ENCODE measurements at places on chromosomes 2 and 18. TPM values are rescaled to one million over a fixed set of nuclear protein-coding genes. Genes with fewer than 3 reads are reported as not detected.

NMUR1 gene
- total RNA-seq: 0.99 TPM

DNA sequence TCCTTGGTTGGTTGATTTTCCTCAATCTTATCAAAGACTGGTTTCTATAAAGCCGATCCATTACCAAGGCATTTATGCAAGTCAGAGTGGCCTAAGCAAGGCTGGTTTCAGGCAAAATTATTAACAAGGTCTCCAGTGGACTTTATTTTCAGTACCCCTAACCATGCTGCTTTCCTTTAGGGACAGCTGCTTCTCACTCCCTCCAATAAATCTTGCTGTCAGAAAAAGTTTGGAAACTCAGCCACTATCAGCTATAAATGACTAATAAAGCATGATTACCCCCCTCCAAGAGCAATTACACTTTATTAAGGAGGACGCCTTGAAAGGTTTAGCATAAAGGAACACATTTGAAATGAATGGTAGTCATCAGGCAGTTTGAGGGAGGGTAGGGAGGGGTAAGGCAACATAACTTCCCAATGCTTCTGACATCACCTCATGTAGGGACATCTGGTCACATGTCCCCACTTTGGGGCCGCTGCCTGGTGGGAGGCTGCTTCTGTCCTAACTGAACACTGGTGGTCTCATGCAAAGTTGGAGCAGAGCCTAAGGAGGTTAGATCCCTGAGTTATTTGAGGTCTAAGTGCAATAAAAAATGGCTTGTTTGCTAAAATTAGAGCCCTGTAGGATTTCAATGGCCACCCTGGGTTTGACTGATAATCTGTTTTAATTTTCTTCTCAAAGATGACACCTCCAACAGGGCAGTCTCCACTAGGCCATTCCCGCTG, 58.0 kb upstream of the TMEM178A start:
- no peaks in the 10 kb centered on the region for H3K4me1 ChIP-seq
- no peaks in the 10 kb centered on the region for H3K36me3 ChIP-seq
- no peak overlapping the region for H3K27ac ChIP-seq
- H3K4me3 ChIP-seq: no peak overlapping the region
- DNase-seq: no peak

TXNDC2 gene
- total RNA-seq: not detected

TEX261 gene
- 59.4 TPM for total RNA-seq

SLC30A3 gene
- total RNA-seq: not detected

DNA sequence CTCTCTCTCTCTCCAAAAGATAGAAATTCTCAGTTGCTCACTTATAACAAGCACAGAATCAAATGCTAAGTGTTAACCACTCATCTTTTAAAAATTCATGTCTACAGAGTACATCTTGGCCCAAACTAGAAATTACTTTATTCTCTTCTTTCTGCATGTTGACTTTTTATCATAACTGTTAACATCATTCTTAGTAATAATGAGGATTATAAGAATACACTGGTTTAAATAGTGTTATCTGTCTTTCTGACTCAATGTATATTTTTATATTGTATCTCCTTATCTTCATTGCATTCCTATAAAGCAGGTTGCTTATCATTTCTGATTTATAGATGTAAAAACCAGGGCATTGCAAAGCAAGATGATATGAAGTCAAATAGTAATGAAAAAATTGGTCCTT, 17.8 kb upstream of the KLF7 start:
- H3K36me3 ChIP-seq: no peaks in the 10 kb centered on the region
- H3K27me3 ChIP-seq: peaks cover 7% of the 10 kb centered on the region
- H3K4me3 ChIP-seq: no peak overlapping the region
- DNase-seq: no peak
- H3K27ac ChIP-seq: no peak overlapping the region

GRCh38 chr18:22913861-22914260, 19.3 kb upstream of the RBBP8 start:
- H3K4me3 ChIP-seq: no peak overlapping the region
- H3K27ac ChIP-seq: no peak overlapping the region
- H3K27me3 ChIP-seq: peaks cover 2% of the 10 kb centered on the region
- no peaks in the 10 kb centered on the region for H3K4me1 ChIP-seq
- no peak for DNase-seq

PRKAG3 gene
- not detected for total RNA-seq

- DNase-seq: no peak
- no peak overlapping the region for H3K27ac ChIP-seq
- H3K27me3 ChIP-seq: no peaks in the 10 kb centered on the region
- peaks cover 20% of the 10 kb centered on the region for H3K4me1 ChIP-seq
- peaks cover 66% of the 10 kb centered on the region for H3K36me3 ChIP-seq
These were observed 4.3 kb downstream of the DBI start for GRCh38 chr2:119371111-119371510.

- no peaks in the 10 kb centered on the region for H3K4me1 ChIP-seq
- DNase-seq: no peak
- no peak overlapping the region for H3K27ac ChIP-seq
- H3K27me3 ChIP-seq: peaks cover 10% of the 10 kb centered on the region
These were observed 111.5 kb downstream of the MTCL1 start for GRCh38 chr18:8816816-8817215.

GRCh38 chr2:42008241-42008921, 39.4 kb upstream of the PKDCC start:
- no peak overlapping the region for H3K27ac ChIP-seq
- peaks cover 3% of the 10 kb centered on the region for H3K4me1 ChIP-seq
- H3K4me3 ChIP-seq: no peak overlapping the region
- no peaks in the 10 kb centered on the region for H3K36me3 ChIP-seq

DNA sequence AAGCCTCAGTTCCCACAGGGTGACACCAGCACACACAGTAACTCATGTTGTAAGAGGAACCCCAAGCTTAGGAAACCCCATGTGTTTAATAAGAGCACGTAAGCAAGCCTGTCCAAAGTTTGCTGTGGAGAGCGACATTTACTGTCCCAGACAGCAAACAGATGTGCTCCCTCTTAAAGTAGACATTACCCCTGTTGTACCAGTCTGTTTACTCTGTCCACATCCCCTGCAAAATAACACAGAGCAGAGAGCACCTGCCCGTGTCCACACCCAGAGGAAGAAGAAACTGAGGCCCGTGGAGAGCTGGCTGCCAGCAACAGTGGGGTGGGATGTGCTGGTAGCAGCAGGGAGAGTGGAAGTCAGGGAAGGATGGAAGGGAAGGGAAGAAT, 243.5 kb downstream of the GBX2 start:
- H3K27ac ChIP-seq: no peak overlapping the region
- H3K36me3 ChIP-seq: no peaks in the 10 kb centered on the region
- DNase-seq: no peak
- H3K4me1 ChIP-seq: no peaks in the 10 kb centered on the region
- peaks cover 2% of the 10 kb centered on the region for H3K27me3 ChIP-seq

GRCh38 chr18:55248495-55248894, 289.2 kb upstream of the CCDC68 start:
- H3K36me3 ChIP-seq: no peaks in the 10 kb centered on the region
- no peak overlapping the region for H3K27ac ChIP-seq
- no peaks in the 10 kb centered on the region for H3K27me3 ChIP-seq
- no peaks in the 10 kb centered on the region for H3K4me1 ChIP-seq

- H3K27ac ChIP-seq: no peak overlapping the region
- H3K27me3 ChIP-seq: peaks cover 4% of the 10 kb centered on the region
- no peak for DNase-seq
- H3K4me1 ChIP-seq: peaks cover 26% of the 10 kb centered on the region
- H3K36me3 ChIP-seq: no peaks in the 10 kb centered on the region
These were observed 28.0 kb downstream of the GCG start for GRCh38 chr2:162123806-162124758.

DNA sequence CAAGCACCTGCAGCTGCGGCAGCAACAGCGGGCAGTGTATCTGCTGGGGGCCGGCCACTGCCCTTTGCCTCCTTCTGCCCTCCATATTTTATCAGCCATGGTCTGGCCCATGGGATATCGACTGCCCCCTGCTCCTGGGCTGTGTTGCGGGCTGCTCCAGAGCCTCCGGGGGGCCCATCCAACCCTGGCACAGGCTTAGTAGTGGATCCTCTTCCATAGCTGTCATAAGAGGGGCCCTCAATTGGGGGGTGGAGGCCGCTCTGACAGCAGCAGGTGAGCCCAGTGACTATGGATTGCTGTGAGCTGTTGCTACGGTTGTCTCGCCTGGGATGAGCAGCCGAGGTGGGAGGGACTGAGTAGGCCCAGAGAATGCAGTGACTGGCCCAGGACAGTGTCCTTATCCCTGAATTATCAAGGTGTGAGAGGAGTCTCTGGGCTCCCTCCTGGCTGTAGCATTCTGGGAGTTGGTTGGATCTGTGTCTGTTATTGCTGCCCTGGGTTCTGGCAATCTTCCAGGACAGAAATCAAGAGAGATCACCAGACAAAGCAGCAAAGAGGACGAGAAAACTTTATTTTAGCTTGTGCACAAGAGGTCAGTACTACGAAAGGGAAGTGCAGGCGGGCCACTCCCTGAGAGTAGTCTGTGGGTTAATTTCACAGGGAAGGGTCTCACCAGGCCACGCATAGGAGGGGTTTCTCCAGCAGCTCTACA, 145.1 kb downstream of the ASB1 start:
- H3K27me3 ChIP-seq: no peaks in the 10 kb centered on the region
- no peak for DNase-seq
- H3K36me3 ChIP-seq: no peaks in the 10 kb centered on the region
- no peaks in the 10 kb centered on the region for H3K4me1 ChIP-seq
- H3K27ac ChIP-seq: no peak overlapping the region

GRCh38 chr2:153077311-153077710, 358.9 kb downstream of the ARL6IP6 start:
- H3K27me3 ChIP-seq: no peaks in the 10 kb centered on the region
- H3K4me3 ChIP-seq: no peak overlapping the region
- H3K27ac ChIP-seq: no peak overlapping the region
- H3K36me3 ChIP-seq: no peaks in the 10 kb centered on the region
- no peaks in the 10 kb centered on the region for H3K4me1 ChIP-seq

KYNU gene
- not detected for total RNA-seq

GRCh38 chr2:25294573-25295462, 46.9 kb downstream of the DNMT3A start:
- peak overlapping the region; percentile 70 for H3K4me3 ChIP-seq
- H3K36me3 ChIP-seq: peaks cover 45% of the 10 kb centered on the region
- H3K27me3 ChIP-seq: no peaks in the 10 kb centered on the region

AMMECR1L gene
- total RNA-seq: 14.5 TPM

PMAIP1 gene
- total RNA-seq: 30.5 TPM

GRCh38 chr2:10368491-10369231, 66.0 kb downstream of the HPCAL1 start:
- H3K4me3 ChIP-seq: no peak overlapping the region
- H3K36me3 ChIP-seq: peaks cover 4% of the 10 kb centered on the region
- no peak for DNase-seq
- no peaks in the 10 kb centered on the region for H3K4me1 ChIP-seq
- H3K27me3 ChIP-seq: no peaks in the 10 kb centered on the region
- no peak overlapping the region for H3K27ac ChIP-seq

SERPINB3 gene
- total RNA-seq: not detected

ACTG2 gene
- total RNA-seq: not detected

GRCh38 chr2:70515938-70516337, 37.7 kb downstream of the TGFA start:
- no peak overlapping the region for H3K27ac ChIP-seq
- DNase-seq: no peak
- H3K27me3 ChIP-seq: no peaks in the 10 kb centered on the region
- H3K4me1 ChIP-seq: peaks cover 9% of the 10 kb centered on the region
- H3K36me3 ChIP-seq: no peaks in the 10 kb centered on the region

SRD5A2 gene
- not detected for total RNA-seq

SP140 gene
- 57.5 TPM for total RNA-seq

GRCh38 chr18:27848336-27848735, 328.6 kb downstream of the CDH2 start:
- no peaks in the 10 kb centered on the region for H3K4me1 ChIP-seq
- no peaks in the 10 kb centered on the region for H3K36me3 ChIP-seq
- H3K4me3 ChIP-seq: no peak overlapping the region
- no peaks in the 10 kb centered on the region for H3K27me3 ChIP-seq
- DNase-seq: no peak

DNA sequence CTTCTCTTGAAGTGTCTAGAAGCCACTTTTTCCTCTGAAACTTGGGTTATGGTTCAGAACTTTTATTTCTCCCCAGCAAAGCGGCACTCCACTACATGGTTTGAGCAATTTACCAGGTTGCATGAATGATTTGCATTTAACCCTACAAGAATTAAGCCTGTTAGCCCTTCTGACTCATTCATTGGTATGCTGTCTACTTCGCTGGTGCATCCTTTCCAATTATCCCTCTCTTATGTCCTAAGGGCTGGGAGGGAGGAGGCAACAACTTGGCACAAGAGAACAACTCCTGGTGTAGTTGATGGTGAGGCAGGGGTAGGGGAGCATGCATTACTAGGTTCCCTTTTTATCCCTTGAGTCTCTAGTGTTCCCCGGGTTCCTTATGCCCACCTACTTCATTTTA, 293.4 kb upstream of the MEX3C start:
- no peak for DNase-seq
- no peaks in the 10 kb centered on the region for H3K36me3 ChIP-seq
- no peak overlapping the region for H3K4me3 ChIP-seq
- no peak overlapping the region for H3K27ac ChIP-seq
- no peaks in the 10 kb centered on the region for H3K27me3 ChIP-seq

- DNase-seq: no peak
- H3K27me3 ChIP-seq: peaks cover 5% of the 10 kb centered on the region
- no peak overlapping the region for H3K27ac ChIP-seq
- H3K4me1 ChIP-seq: peaks cover 11% of the 10 kb centered on the region
These were observed 227.8 kb upstream of the RBMS1 start for GRCh38 chr2:160721089-160722040.

MPP4 gene
- total RNA-seq: not detected

FZD7 gene
- total RNA-seq: 0.08 TPM

SPP2 gene
- total RNA-seq: not detected

GRCh38 chr2:30115141-30115980, 31.4 kb upstream of the YPEL5 start:
- no peak overlapping the region for H3K27ac ChIP-seq
- H3K4me3 ChIP-seq: no peak overlapping the region
- no peaks in the 10 kb centered on the region for H3K27me3 ChIP-seq
- DNase-seq: peak; percentile 75
- peaks cover 8% of the 10 kb centered on the region for H3K4me1 ChIP-seq

DNA sequence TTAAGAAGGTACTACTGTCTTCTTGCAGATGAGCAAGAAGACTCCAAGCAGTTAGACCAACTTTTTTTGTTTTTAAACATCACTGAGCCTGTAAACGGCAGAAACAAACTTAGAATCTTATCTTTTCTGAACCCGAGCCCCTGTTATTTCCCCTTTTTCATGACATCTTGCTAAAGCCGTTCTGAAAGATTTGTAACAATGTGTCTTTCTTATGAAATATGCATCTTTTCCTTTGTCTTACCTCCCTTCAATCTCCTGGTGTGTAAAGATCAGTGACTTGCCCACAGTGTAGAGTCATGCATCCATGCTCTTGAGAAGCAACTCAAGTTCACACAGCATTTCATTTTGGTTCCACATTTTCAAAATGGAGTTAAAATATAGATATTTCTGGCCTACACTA, 288.8 kb upstream of the CELF4 start:
- DNase-seq: no peak
- no peaks in the 10 kb centered on the region for H3K4me1 ChIP-seq
- no peak overlapping the region for H3K27ac ChIP-seq
- no peaks in the 10 kb centered on the region for H3K27me3 ChIP-seq

DNA sequence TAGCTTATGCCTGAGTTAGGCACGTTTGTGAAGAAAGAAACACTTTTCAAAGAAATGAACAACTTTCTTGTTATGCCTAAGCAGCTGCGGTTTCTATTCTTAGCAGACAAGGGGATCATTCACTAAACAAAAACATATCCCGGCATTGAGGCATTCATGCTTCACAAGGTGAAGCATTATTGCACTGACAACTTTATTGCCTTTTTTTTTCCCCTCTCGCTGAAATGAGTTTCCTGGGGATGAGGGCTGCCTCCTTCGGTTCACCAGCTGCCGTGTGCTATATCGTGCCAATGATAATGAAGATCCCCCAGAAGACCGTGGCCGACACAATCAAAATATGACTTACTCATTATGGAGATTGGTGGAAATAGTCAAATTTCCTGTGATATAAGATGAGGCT, 288.2 kb upstream of the ST6GAL2 start:
- no peaks in the 10 kb centered on the region for H3K27me3 ChIP-seq
- no peak overlapping the region for H3K27ac ChIP-seq
- H3K4me3 ChIP-seq: no peak overlapping the region
- DNase-seq: no peak
- H3K4me1 ChIP-seq: no peaks in the 10 kb centered on the region
- H3K36me3 ChIP-seq: no peaks in the 10 kb centered on the region

Measured in activated CD8-positive, alpha-beta T cell treated with anti-CD3 and anti-CD28 coated beads, Interleukin-2, amount 10 ng/mL, durations not matched to agents 7 days and 5 days (primary cell).